ENCODE measurements at places on chromosomes 13 and 19. TPM values are rescaled to one million over a fixed set of nuclear protein-coding genes. Genes with fewer than 3 reads are reported as not detected.
A peak's percentile ranks its signal among the peaks of the same experiment; 100 is the strongest.

NLRP9 gene
- total RNA-seq = not detected

DNA sequence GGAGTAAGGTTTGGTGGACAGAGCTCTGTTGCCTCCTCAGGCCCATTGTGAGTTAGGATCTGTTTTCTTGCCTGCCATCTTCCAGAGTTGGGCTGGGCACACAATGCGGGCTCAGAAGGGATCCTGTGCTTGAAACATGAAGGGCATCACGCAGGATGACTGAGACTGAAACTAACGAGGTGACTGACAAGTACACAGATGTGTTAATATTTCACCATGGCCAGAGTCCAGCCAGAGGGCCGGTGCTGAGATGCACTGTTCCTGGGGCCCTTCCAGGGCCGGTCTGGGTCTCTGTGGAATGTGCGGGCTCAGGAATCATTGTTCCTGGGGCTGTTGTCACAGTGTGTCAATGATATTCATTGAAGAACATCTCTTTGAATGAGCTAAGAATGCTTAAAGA is 163.7 kb downstream of the URI1 start:
- no peak overlapping the region for H3K27ac ChIP-seq
- no peak overlapping the region for H3K4me3 ChIP-seq
- no peaks in the 10 kb centered on the region for H3K36me3 ChIP-seq
- no peaks in the 10 kb centered on the region for H3K4me1 ChIP-seq
- no peaks in the 10 kb centered on the region for H3K27me3 ChIP-seq

SIGLEC11 gene
- not detected for total RNA-seq

CEACAM20 gene
- total RNA-seq = not detected

DNA sequence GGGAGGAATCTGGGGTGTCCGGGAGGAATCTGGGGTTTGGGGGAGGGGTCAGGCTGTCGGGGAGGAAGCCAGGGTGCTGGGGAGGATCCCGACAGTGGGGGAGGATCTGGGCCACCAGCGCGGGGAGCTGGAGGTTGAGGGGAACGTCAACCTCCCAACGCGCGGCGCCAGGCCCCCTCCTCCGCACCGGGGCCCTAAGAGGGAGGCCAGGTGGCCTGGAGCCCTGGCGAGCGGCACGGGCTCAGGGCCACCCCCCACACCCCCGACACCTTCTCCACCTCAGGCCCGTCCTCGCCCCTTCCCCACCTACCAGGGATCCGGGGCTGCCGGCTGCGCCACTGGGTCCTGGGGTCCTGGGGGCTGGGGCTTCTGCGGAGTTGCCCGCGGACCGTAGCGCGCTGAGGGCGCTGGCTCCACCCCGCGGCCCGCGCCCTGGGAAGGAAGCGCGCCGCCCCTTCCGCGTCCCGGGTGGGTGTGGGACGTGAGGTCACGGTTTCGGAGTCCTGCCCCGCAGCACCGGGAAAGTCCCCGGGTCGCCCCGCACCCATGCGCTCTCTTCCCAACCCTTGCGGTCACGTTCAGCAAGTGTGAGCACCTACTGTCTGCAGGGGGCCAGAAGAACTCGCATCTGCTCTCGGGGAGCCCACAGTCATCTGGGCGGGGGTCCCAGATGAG is at the start of gene TICAM1:
TSS of gene TICAM1 (minus strand) at position 409 of the 675 bp plus-strand sequence. CDS start 13,335 bp downstream, outside the sequence.
- H3K4me1 ChIP-seq = no peaks in the 10 kb centered on the region
- no peak within 1 kb of the TSS for H3K27ac ChIP-seq
- peaks cover 27% of the 10 kb centered on the region for H3K27me3 ChIP-seq
- DNase-seq = peak; percentile 45
- H3K4me3 ChIP-seq = peak within 1 kb of the TSS; percentile 71

DNA sequence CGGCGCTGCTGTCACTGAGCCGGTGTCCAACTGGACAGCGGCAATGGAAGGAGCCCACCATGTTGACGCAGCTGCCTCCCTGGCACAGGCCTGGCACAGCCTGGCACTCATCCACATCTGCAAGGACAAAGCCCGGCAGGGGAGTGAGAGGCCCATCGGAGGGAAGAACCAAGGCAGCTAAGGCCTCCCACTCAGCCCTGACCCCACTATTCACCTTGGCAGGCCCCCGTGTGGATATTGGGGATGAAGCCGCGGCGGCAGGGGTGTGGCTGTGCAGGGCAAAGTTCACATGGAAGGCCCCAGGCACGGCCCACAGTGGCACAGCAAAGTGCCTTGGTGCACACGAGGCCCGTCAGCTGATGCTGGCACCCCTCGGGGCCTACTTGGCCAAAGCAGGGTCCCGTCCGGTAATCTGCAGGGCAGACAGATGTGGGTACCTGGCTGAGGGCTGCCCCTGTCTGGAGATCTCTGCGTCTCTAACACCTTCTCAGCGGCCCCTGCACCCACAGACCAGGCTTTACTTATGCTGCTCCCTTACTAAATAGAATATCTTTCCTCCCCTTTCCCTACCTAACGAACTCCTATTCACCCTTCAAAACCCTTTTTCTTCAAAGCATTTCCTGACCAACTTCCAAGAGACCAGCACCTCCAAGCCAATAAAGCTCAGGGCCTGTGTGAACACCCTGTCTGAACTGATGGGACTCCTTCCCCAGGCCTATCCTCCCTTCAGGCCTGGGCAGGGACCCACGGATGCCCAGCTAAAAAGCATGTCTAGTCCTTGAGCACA is 7.5 kb downstream of the FBN3 start:
- no peaks in the 10 kb centered on the region for H3K36me3 ChIP-seq
- peaks cover 2% of the 10 kb centered on the region for H3K27me3 ChIP-seq
- no peaks in the 10 kb centered on the region for H3K4me1 ChIP-seq
- no peak overlapping the region for H3K4me3 ChIP-seq

KCTD12 gene
- 10.1 TPM for total RNA-seq

DNA sequence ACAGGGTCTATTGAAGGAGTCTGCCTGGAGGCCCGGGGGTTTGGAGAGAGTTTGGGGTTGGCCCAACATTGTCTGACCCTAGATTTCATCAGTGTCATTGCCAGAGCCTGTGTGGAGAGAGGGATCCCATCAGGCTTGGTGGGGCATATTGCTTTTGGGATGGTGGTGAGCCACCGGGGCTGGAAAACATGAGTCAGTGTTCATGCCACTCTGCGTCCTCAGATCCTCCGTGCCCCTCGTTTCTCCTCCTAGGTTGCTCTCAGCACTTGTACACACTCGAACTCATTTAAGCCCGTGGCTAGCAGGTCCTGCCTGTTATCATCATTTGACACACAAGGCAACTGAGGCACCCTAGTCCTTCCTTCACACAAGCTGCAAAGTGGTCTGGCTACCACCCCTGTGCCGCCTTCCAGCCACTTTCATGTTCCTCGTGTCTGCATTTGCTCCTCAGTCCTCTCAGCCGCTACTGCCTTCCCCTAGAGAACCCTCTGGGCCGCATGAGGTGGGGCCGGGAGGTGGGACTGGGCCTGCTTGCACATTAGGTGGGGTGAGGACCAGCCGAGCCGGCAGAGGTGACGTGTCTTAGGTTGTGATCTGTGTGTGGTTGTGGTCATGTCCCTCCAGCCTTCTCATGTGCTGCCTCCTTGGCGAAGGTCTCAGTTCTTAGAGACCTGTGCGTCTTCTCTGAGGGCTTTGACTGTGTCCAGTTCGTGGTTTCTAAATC is 3.6 kb downstream of the NACC1 start:
- no peaks in the 10 kb centered on the region for H3K27me3 ChIP-seq
- peaks cover 32% of the 10 kb centered on the region for H3K4me1 ChIP-seq
- H3K27ac ChIP-seq = no peak overlapping the region
- DNase-seq = no peak
- H3K36me3 ChIP-seq = no peaks in the 10 kb centered on the region

GRCh38 chr19:55071913-55072312 is 3.8 kb upstream of the EPS8L1 start:
- no peak overlapping the region for H3K4me3 ChIP-seq
- peaks cover 76% of the 10 kb centered on the region for H3K27me3 ChIP-seq
- H3K36me3 ChIP-seq = no peaks in the 10 kb centered on the region
- H3K27ac ChIP-seq = no peak overlapping the region
- no peak for DNase-seq
- H3K4me1 ChIP-seq = peaks cover 13% of the 10 kb centered on the region

DNA sequence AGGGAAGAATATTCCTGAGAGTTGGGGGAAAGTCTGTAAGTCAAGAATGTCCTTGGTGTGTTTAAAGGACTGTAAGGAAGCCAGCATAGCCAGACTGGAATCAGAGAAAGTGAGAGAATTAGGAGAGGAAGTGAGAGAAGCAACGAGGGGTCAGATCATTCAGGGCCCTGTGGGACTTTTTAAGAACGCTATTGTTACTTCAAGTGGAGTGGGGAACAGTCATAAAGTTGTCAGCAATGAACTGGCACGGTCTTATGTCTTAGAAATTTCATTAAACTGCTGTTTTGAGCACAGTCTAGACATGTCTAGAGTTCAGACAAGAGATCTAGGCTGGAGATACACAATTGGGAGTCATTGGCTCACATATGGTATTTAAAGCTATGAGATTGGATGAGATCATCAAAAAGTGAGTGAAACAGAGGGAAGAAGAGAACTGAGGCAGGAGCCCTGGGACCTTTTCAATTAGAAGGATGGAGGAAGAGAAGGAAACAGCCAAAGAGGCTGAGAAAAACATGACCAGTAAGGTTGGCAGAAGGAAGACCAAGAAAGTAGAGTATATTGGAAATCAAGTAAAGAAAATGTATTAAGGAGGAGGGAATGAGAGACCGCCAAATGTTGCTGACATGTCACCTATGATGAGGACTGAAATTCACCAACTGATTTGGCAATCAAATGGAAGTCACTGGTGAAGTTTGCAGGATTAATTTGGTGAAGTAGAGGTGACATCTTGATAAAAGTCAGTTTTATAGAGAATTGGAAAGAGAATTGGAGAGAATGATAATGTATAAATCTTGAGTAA is 263.5 kb downstream of the GPC5 start:
- H3K27ac ChIP-seq = no peak overlapping the region
- no peaks in the 10 kb centered on the region for H3K4me1 ChIP-seq
- H3K4me3 ChIP-seq = no peak overlapping the region
- no peaks in the 10 kb centered on the region for H3K36me3 ChIP-seq

DNA sequence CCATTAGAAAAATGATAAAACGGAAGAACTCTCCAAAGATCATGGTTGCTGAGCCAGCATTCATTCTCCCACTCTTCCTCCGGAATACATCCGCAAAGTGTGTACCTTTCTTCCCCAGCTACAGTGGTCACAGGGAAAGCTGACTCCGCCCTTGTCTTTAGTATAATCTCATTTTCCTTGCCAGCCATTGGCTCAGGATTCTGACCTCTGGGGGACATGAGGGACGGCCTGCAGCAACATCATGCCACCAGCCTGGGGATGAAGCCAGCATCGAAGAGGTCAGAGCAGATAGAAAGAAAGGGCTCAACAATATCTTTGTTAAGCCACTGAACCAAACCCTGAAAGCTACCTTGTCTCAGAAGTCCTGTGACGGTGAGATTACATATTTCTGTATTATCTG is 46.3 kb upstream of the TPP2 start:
- no peaks in the 10 kb centered on the region for H3K27me3 ChIP-seq
- H3K36me3 ChIP-seq = no peaks in the 10 kb centered on the region
- peak; percentile 22 for DNase-seq
- H3K4me3 ChIP-seq = no peak overlapping the region
- no peak overlapping the region for H3K27ac ChIP-seq
- H3K4me1 ChIP-seq = no peaks in the 10 kb centered on the region

Measured in GM23338 (cell line).